LHCN-M2 (cell line): ENCODE measurements at places on chromosomes 7 and 10. TPM values are rescaled to one million over a fixed set of nuclear protein-coding genes. Genes with fewer than 3 reads are reported as not detected.
A peak's percentile ranks its signal among the peaks of the same experiment; 100 is the strongest.

DNA sequence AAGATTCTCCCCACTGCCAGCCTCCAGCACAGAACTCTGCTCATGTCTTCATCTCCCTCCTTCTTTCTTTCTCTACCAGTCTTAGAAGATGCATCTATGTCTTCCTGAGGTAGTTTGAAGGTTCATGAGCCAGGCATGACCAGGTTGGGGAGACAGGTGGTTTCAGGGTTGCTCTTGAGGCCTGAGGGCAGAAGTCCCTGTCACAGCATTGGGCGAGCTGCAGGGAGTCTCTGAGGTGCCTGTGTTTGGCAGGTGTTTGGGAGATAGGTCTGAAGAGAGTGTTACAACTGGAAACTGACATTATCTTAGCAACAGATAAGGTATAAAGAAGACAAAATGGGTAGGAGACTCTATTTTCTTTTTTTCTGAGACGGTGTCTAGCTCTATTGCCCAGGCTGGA, 18.7 kb downstream of the PRSS2 start:
- DNase-seq: no peak

GRCh38 chr7:87628780-87629569, 777 bp downstream of the RUNDC3B start:
- DNase-seq: no peak

DNA sequence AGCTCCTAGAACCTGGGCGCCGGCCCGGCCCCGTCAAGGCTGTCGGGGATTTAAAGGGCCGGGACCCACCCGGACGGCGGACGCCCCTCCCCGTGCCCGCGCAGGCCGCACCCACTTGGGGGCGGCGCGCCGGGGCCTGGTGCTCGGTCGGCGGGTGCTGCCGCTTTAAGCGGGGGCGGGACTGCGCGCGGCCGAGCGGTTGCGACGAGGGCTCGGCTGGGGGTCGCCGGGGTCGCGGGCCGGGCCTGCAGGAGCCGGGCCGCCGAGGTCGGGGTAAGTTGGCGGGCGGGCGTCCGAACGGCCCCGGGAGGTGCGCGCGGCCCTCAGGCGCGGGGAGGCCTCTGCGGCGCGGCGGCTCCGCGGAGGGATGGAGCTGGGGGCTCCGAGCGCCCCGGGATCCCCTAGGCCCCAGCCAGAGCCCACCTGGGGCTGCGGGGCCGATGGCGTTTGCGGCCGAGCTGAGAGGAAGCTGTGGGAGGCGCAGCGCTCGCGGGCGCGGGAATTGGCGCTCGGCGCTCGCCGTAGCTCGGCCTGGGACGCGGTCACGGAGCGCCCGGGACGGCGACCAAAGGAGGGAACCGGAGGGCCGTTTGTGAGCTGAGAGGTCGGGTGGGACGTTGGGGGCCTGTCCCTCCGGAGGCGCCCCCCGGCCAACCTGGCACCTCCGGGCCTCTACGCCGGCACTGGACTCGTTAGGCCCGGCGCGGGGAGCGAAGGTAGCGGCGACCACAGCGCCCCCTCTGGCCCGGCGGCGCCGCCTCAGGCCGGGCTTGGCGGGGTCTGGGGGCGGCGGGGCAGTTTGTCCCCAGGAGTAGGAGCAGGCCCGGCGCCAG, at the start of gene TRRAP:
TRRAP (plus strand) TSS at position 168 of the 833 bp plus-strand sequence. CDS start 2,619 bp downstream, outside the sequence.
- DNase-seq: peak; percentile 61

DNA sequence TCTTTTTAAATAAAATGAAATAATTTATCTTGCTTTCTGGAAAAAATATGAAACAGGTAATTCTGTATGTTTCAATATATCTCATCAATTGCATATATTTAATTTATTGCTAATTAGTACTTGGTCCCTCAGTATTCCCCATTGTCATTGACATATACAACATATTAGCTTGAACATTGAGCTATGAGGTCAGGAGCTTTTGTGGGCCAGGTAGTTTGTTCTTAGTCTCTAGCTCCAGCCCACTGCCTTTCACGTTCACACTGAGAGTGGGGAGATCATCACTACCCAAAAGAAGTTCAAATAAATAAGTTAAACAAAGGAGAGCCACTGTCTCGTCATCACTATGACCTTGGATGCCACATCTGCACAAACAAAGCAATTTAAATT, 54.7 kb upstream of the DKK1 start:
- DNase-seq: no peak

DNA sequence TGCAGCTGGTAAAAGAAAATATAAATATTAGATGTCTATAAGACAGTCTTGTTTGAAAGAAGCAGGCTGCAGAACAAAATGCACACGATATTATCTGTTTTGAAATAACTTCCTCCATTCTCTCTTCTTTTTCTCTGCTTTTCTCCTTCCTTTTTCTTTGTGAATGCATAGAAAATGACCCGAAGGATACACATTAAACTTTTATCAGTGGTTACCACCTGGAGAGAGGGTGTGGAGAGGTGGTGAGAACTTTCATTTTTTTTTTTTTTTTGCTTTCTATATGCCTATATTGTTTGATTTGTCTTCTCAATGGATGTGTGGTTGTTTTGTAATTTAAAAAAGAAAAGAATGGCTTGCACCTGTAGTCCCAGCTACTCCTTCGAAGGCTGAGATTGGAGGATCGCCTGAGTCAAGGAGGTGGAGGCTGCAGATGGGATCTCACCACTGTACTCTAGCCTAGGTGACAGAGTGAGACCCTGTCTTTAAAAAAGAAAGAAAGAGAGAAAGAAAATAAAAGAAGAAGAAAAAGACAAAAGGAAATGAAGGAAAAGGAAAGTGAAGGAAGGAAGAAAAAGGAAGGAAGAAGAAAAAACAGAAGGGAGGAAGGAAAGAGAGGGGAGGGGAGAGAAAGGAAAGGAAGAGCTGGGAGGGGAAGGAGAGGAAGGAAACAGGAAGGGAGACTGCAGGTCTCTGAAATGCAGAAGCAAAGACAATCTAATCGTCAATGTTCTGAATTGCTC, 64.4 kb downstream of the SAMD9 start:
- DNase-seq: no peak

DNA sequence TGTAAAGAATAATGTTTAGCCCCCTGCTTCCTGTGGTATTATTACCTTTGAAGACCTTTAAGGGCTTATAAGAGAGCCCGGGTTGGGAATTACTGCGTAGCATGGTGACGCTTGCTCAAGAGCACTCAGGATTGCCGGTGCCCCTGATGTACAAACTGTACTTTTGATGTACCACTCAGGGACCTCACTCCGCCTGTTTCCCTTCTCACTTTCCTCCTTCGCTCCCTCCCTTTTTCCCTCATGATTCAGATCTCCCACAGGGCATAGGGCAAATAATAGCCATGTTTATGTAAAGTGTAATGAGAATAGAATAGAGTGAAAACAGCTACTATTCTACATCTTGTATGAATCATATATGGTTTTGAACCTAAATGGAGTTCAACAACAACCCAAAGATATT, 77.8 kb upstream of the PDCD4 start:
- no peak for DNase-seq

GRCh38 chr7:132004529-132004928, 448.1 kb upstream of the PODXL start:
- DNase-seq: no peak

GRCh38 chr10:8254350-8254749, 199.9 kb downstream of the GATA3 start:
- no peak for DNase-seq

- DNase-seq: peak; percentile 66
Observed at GRCh38 chr7:4774658-4775249, 669 bp upstream of the AP5Z1 start.

DNA sequence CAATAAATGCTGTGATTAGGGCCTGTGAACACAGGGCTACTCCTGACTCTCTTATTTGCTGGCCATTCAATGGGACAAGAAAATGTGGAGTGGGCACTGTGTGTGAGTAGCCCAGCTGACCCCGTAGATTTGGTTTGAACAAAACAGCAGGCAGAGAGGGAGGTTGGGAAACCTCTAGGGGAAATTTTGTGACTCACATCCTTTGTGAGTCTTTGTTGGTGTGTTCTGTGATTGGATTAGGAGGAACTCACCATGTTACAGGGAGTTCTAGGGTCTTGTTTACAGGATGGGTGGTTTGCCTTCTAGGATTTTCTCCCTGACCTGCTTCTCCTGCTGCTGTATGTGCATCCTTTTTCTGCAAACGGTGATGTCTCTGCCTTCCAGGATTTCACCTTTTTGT, 128.3 kb upstream of the MKI67 start:
- peak; percentile 15 for DNase-seq

DNA sequence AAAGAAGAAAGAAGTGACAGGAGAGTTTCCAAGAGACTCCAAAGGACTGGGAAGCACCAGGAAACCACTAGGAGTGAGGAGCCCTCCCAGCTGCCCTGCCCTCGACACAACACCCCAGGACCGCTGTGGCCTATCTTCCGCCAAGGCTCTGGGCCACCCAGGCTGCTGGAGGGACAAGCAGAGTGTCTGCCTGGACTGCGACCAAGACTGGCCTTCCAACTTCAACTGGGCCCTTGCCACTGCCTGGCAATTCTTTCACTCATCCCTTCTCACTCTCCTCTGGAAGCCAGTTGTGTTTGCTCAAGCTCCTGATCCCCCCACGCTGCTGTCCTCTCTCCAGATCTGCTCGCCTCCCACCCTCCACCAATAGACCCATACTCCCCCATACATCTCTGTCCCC, 10.2 kb downstream of the KIAA1549 start:
- DNase-seq: no peak

DNA sequence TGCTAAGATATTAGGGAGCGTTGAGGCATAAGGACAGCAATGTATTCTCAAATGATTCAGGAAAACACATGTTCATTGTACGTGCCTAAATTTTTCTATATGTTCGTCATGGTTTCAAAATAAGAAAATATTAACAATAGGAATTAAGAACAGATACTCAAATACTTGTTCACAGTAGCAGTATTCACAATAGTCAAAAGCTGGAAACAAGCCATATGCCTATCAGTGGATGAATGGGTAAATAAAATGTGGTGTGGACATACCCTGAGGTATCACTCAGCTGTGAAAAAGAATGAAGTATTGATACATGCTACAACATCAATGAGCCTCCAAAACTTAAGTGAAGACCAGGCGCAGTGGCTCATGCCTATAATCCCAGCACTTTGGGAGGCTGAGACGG, 84.7 kb upstream of the PTER start:
- no peak for DNase-seq

DNA sequence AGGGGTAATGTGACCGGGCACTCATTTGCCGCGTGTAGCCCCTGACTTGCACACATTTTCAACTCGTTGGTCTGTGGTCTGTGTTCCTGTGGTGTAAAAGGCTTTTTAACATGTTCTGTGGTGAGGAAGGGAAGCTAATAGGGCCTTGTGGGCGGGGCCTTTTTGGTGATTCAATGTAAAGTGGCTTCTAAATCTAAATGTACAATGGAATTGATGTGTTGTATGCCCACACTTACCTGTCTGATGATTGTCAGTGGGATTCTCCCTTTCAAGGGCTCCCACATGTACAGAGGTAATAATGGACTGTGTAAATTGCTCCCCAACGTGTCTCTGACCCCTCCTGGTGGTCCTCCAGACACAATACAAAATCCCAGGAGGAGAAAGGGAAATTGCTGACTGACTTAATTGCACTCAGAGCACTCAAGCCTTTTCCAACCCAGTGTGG, 43.1 kb upstream of the GATAD1 start:
- no peak for DNase-seq

GRCh38 chr10:125002047-125002422, 60.1 kb downstream of the ZRANB1 start:
- no peak for DNase-seq

GRCh38 chr7:135362871-135363270, 129.2 kb downstream of the STRA8 start:
- no peak for DNase-seq

DNA sequence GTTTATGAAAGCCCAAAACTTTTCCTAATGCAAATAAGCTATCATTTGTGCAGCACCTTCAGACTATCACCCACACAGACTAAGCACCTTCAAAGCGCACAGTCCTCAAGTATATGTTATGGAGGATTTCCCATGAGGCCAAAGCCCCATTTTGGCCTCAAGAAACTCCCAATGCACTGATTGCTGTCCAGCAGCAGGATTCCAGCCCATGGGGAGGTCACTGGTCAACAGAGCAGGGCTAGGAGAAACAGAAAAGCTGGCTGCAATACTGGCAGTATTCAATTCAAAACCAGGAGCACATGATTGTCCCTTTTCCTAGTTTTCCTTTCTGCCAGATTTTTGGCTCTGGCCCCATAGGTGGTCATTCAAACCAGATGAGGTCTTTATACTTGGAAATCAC, 24.5 kb upstream of the KIAA1217 start:
- DNase-seq: no peak

- peak; percentile 66 for DNase-seq
Observed at GRCh38 chr7:139060695-139061237, 24.9 kb upstream of the ZC3HAV1L start.

DNA sequence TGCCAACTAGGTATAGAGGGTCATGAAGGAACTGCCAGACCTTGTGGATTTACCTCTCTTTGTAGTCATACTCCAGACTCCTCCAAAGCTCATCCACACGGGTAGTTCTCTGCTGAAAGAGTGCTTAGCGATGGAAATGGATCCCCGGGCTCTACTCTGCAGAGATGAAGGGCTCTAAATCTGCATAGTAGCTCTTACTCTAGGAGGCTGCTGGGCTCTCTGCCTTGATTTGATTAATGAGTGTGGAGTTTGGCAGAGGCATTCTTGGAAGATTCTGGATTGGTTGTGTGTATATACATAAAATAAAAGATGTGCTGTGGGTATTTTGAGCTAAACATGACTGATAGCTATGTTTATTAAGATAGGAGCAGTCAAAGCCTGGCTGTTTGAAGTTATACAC, 21.3 kb upstream of the CPXM2 start:
- DNase-seq: no peak

DNA sequence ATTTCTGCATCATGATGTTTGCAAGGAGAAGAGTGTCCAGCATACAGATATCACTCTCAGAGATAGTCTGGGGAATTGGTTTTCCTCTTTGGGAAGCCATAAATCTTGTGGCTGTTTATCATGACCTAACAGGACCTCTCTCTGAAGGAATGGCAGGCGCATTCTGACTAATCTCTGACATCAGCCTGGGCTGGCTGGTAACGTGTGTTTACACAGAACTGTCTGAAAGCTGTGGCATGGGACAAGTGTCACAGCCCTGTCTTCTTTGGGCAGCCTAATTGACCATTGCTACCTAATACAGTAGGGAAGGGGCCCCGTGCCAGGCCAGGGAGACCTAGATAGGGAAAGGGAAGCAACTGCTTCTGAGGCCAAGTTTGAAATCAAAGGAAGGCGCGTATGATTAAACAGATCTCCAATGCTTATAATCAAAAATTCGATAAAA, 73.9 kb upstream of the CABCOCO1 start:
- peak; percentile 6 for DNase-seq

- no peak for DNase-seq
Observed at GRCh38 chr10:99143011-99143410, 92.6 kb downstream of the HPSE2 start.

GRCh38 chr10:1378473-1378872, 322.3 kb downstream of the WDR37 start:
- DNase-seq: no peak

The NPVF gene
- not detected in 2 replicates for total RNA-seq

The PALS2 gene
- 20.3 and 22.8 TPM in 2 replicates for total RNA-seq

The GFRA1 gene
- total RNA-seq: 2.1 and 3.2 TPM in 2 replicates

The PTPRZ1 gene
- not detected in 2 replicates for total RNA-seq

The TMEM270 gene
- not detected in 2 replicates for total RNA-seq

The COPG2 gene
- 44.3 and 54.0 TPM in 2 replicates for total RNA-seq

The ZNF736 gene
- total RNA-seq: 11.0 and 13.1 TPM in 2 replicates

The TMEM273 gene
- not detected in 2 replicates for total RNA-seq
